ENCODE measurements at places on chromosomes 6 and 20.

DNA sequence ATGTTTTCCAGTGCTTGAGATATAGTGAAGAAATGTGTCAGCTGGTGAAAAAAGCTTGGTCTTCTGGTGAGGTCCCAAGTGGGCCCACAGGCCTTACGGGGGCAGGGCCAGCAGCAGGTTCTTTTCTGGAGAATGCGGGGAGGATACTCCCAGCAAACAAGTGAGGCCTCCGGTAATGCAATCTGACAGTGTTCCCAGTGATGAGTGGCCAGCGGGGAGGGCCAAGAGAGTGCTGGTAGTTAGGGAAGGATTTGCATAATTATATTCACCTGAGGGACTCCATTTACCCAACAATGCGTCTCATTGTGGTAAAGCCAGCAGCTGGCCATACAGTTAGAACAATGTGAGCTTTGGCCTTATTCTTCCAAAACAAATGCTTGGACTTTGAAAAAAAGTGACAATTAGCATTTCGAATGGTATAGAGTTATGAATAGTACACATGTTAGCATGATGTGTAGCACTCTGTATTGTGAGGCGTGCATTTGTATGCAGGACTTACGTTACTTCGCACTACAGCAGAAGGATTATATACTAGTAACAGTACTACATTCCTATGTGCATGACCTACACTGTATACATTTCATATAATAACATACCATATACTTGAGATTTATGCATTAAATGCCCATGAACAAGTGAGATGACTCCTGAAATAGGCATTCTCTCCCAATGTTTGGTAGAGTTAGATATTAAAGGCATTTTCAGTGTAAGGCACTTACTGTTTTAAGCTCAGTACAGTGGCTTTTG, 69.8 kb downstream of the MYB start:
- peak; percentile 36 for DNase-seq

GRCh38 chr6:46217671-46218131, 46.9 kb upstream of the ENPP5 start:
- no peak for DNase-seq

GRCh38 chr6:18503593-18504231, 116.6 kb downstream of the RNF144B start:
- DNase-seq: peak; percentile 79

GRCh38 chr6:79413562-79414002, 123.6 kb downstream of the LCA5 start:
- DNase-seq: no peak

GRCh38 chr20:20083807-20084206, 31.5 kb downstream of the CFAP61 start:
- DNase-seq: peak; percentile 93

DNA sequence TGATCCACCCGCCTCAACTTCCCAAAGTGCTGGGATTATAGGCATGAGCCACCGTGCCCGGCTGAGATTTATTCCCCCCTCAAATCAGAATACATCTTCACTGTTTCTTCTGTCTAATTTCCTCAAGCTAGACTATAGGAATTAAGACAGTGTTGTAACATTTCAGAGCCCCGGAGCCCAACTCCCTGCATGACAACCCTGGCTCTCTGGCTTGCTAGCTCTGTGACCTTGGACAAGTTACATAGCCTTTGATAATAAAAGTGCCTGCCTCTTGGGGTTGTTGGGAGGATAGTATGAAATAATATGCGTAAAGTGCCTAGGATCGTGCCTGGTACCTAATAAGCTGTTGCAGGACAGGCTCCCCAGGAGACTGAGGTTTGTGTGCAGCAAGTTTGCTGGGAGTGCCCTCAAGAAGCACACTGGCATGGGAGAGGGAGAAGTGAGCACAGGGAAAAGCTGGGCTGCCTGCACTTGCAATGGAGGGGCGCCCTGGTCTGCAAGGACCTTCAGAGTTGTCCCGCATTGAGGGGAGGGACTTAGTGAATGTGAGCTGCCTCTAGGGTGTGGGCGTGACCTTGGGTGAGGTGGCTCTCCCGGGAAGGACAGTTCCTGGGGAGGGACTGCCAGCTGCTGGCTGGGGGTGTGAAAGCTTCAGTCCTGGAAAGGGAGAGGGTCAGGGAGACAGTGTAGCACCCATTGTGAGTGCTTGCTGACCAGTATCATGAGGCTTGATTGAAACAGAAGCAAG, 43.4 kb downstream of the TAF8 start:
- DNase-seq: no peak

- DNase-seq: no peak
These were observed 134.0 kb upstream of the SNX9 start for GRCh38 chr6:157688960-157689599.

- no peak for DNase-seq
These were observed 79.9 kb downstream of the SGK1 start for GRCh38 chr6:134238006-134238405.

DNA sequence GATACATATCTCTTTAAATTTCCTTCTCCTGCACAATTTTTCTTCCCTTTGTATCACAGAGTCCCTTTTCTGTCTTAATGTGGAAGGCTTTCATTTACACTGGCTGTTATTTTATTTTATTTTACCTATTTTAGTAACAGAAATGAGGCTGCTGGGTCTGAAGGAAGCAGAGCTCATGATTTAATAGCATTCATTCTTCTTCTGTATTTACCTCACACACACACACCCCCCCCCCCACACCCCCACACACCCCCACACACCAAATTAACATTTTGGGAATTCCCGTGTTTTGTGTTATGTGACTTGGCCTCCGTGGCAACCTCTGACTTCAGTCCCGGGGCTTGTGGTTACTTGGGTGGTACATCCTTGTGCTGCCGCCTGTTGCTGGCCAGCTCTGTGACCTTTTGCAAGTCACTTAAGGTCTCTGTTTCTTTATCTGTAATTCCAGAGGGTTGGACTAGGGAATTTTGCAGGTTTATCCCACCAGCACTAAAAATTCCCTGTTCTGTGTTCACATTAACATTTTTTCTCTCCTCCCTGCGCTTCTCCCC, 108.8 kb downstream of the TIAM2 start:
- DNase-seq: no peak

GRCh38 chr20:5433352-5433751, 116.6 kb upstream of the PROKR2 start:
- no peak for DNase-seq

GRCh38 chr20:19758501-19759331, 658 bp downstream of the RIN2 start:
- no peak for DNase-seq

- no peak for DNase-seq
These were observed 100.6 kb upstream of the HIVEP1 start for GRCh38 chr6:11911538-11911937.

GRCh38 chr6:89475634-89476033, 42.7 kb downstream of the ANKRD6 start:
- DNase-seq: no peak

DNA sequence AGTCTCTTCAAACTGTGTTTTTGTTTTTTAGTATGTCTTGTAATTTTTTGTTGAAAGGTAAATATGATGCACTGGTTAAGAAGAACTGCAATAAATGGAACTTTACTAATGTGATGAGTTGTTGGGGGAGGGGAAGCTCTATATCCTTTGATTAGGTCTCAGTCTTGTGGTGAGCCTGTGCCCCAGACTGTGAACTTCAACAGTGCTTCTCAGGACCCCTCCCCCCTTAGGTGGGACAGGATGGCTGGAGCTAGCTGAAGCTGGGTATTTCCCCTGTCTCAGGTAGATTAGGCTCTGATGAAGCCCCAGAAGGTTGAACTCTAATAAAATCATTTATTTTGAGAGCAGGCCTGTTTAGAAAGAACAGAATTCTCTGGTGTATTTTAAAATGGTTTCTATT, 31.4 kb upstream of the TASP1 start:
- no peak for DNase-seq

DNA sequence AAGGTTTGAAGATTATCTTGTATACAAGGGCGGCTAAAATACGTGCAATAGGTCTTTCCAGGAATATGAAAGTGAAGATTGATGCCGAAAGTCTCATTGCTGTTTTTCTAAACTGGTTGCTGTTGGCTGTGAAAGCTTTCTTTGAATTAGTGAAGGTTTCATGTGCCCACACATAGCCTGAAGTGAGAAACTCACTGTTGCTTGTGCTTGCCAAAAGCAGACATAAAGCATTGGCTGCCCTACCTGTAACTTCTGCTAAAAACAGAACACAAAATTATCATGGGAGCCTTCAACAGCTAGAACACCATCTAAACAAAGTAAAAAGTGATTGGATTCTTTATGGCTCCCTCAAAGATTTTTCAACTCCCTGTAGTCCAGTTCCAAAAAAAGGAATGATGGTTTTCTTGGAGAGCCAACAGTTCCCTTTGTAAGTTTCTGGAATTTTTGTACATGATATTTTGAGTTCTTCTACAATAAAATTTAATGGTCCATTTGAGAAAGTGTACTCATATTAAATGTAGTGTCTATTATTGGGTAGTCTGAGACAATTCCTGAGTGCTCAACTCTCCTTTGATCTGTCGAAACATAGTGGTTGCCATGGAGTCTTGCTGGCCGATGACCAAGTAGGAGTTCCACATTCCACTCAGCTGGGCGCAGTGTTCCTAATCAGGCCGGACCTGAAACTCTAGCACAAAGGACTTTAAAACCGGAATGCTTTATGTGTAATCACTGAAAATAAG, 68.5 kb downstream of the PLEKHG1 start:
- peak; percentile 32 for DNase-seq

DNA sequence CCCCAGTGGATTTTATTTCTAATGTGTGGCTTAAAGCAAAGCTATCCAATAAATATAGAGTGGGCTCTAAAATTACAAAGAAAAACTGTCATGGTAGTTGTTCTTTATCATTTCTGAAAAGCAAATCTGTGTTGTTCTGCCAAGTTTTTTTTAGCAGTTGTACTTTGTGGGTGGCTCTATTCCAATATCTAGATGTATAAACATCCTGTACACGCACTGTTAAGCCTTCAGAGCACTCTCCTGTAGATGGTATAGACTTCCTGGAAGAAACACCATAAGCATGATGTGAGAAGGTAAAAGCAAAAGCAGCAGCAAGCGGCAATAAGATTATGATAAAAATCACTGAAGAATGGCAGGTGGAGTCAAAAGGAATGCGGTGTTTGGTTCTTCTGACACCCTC, 21.5 kb upstream of the TMEM30A start:
- DNase-seq: no peak

- DNase-seq: peak; percentile 47
These were observed 4.5 kb downstream of the TP53INP2 start for GRCh38 chr20:34708621-34709043.
